Breast epithelium (tissue), 4 donors: ENCODE measurements at places on chromosomes 6 and 20. TPM values are rescaled to one million over a fixed set of nuclear protein-coding genes. Genes with fewer than 3 reads are reported as not detected.

CLDN20 gene
- not detected for total RNA-seq

TBC1D20 gene
- total RNA-seq: 37.7 TPM

NKX2-4 gene
- not detected for total RNA-seq

CYP24A1 gene
- 6.4 TPM for total RNA-seq

HTR1E gene
- total RNA-seq: not detected

NCOA6 gene
- 20.0 TPM for total RNA-seq

BEND3 gene
- 0.96 TPM for total RNA-seq

TMC2 gene
- 0.96 TPM for total RNA-seq

MAS1L gene
- total RNA-seq: not detected

APCDD1L gene
- not detected for total RNA-seq

CST2 gene
- not detected for total RNA-seq

CRISP3 gene
- total RNA-seq: 9.2 TPM

CD24 gene
- total RNA-seq: 470 TPM

PARD6B gene
- total RNA-seq: 1.4 TPM

HRH3 gene
- total RNA-seq: not detected

APOBEC2 gene
- not detected for total RNA-seq

C20orf204 gene
- 1.1 TPM for total RNA-seq

GGT7 gene
- 13.1 TPM for total RNA-seq

ACOT13 gene
- total RNA-seq: 8.2 TPM

KCNQ5 gene
- total RNA-seq: 0.16 TPM

CLPSL1 gene
- not detected for total RNA-seq

C2 gene
- 54.2 TPM for total RNA-seq

GHRH gene
- not detected for total RNA-seq

TBXT gene
- total RNA-seq: not detected

RGS17 gene
- total RNA-seq: 0.66 TPM

MAK gene
- total RNA-seq: 0.59 TPM

PRL gene
- total RNA-seq: not detected

SIRPD gene
- total RNA-seq: not detected

TDRD6 gene
- 1.1 TPM for total RNA-seq
